ENCODE measurements at places on chromosomes 4 and X. TPM values are rescaled to one million over a fixed set of nuclear protein-coding genes. Genes with fewer than 3 reads are reported as not detected.

GRCh38 chrX:115462406-115462805, 98.6 kb upstream of the PLS3 start:
- DNase-seq: no peak

ARR3 gene
- total RNA-seq: not detected

- peak; percentile 80 for DNase-seq
Measured at GRCh38 chrX:107674480-107675364, 46.4 kb downstream of the PRPS1 start.

DNA sequence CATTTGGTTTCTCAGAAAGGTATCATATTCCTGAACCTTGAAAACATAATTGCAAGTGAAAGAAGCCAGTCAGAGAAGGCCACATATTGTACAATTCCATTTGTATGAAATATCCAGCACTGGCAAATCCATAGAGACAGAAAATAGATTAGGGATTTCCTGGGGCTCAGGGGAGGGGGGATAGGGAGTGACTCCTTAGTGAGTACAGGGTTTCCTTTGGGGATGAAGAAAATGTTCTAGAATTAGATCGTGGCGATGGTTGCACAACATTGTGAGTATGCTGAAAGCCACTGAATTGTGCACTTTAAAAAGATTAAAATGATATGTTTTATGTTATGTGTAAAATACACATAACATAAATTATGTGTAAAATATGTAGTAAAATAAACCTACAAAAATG, 10.3 kb downstream of the XPNPEP2 start:
- no peak for DNase-seq

LIMCH1 gene
- 248 TPM for total RNA-seq

GRCh38 chrX:130468395-130468923, 66.7 kb downstream of the RBMX2 start:
- no peak for DNase-seq

GRCh38 chr4:16606691-16607090, 291.8 kb downstream of the LDB2 start:
- no peak for DNase-seq

Measured in right cardiac atrium (tissue), 5 donors.